Activated CD8-positive, alpha-beta memory T cell treated with anti-CD3 and anti-CD28 coated beads for 48 hours (primary cell): ENCODE measurements at places on chromosomes 11 and 22.

DNA sequence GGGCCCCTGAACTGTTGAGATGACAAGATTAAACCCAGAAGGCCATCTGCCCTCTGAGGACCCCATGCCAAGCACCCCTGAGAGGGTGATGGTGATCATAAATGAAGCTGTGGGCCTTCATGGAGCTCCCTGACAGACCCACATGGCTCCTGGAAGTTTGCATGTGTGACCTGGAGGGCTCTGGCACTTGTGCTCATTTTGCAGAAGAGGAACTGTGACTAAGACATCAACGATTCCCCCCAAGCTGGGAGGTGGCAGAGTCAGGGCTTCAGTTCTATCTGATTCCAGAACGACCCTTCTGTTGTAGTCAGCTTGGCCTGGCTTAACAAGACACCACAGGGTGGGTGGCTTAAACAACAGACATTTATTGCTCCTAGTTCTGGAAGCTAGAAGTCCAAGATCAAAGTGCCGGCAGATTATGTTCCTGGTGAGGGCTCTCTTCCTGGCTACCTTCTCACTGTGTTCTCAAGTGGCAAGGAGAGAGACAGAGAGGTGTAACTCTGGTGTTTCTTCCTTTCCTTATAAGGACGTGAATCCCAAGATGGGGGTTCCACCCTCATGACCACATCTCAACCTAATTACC lies 46.4 kb upstream of the CD82 start:
- no peak for DNase-seq

- DNase-seq: no peak
Measured at GRCh38 chr22:40853333-40853732, 3.1 kb downstream of the ST13 start.

DNA sequence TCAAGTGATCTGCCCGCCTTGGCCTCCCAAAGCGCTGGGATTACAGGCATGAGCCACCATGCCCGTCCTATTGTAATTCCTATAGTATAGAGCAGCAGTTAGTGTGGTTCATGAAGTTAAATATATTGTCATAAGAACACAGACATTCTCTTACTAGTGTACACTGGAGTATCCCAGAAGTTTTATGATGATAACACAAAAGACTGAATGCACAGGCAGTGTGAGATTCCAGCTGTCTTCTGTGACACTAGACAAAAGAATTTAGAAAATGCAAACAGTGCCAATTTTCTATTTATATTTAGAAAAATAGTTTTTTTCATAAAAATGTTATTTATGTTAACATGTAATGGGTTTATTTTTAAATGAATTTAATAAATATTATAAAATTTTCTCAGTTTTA lies 39.4 kb upstream of the RBX1 start:
- DNase-seq: no peak

- peak; percentile 37 for DNase-seq
Measured at GRCh38 chr11:117815262-117815803, 9.2 kb downstream of the FXYD2 start.

DNA sequence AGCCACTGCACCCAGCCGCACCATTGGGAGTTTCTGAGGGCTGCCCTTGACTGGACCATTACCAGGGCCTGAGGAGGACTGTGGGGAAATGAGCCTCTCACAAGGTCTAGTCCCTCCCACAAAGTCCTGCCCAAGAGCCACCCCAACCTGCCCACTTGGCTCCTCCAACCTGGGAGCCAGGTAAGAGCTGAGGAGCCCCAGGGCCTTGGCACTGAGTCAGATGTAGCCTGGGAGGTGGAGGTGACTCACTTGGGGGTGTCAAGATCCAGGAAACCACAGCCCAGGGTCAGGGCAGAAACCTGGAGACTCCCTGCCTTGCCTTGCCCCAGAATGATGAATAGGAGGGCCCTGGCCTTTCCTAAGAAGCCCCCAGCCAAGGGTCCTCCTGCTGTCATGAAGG lies 25.8 kb upstream of the P2RY2 start:
- DNase-seq: no peak

DNA sequence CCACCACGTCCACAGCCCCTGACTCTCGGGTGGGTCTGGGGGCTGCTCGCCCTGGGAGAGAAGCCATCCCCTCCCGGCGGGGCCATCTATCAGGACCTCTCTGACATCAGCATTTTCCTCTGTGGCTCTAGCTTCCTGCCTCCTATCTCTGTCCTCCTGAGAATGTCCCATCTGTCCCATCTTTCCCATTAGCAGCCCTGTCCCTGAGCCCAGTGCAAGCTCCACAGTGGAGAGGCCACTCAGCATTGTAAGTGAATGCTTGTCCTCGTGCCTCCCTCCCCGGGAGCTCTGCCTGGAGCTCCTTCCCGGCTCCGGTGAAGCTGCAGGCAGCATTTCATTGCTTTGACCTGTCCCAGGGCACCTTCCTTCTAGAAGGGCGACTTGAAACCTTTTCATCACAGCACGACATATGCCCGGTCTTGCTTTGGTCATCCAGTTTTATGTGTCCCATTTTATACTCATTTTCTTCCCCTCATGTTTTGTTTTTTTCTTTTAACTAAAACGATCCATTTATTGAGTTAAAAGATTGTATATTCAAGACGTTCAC lies 49.7 kb downstream of the RTN4R start:
- DNase-seq: no peak

GRCh38 chr22:37487571-37487970 lies 1.4 kb upstream of the MFNG start:
- no peak for DNase-seq

- no peak for DNase-seq
Measured at GRCh38 chr11:59953463-59954218, 10.2 kb upstream of the OOSP4A start.

DNA sequence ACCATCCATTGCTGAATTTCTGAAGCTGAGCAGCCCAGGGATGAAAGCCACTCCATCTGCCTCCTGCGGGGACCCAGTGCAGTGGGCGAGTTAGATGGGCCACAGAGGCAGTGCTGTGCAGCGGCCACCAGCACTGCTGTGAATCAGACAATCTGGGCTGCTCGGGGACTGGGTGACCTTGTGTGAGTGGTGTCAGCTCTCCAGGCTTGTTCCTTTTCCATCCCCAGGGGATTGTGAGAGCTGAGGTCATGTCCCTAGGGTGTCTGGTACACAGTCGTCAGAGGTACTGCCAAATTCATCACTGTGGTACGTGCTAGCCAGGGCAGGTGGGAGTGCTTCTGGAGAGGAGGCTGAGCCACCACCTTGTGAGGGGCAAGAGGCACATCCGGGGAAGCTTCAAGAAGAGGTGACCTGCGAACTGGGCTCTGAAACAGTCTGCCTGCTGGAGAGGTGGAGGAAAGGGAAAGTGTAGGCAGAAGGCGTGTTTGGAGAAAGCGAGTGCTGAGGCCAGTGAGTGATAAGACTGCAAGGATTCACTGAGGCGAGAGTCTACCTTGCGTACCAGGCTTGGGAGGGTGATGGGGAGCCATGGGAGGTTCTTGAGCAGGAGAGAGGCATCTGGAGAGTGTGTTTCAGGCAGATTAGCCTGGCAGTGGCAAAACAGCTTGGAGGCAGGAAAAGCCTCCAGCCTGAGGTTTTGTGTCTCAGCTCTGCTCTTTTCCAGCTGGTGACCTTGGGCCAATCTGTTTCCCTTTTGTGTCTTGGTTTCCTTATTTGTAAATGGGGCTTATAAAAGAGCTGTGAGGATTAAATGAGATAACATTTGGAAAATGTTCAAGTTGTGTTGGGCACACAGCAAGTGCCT lies 22.7 kb downstream of the CACNA1I start:
- DNase-seq: no peak

- no peak for DNase-seq
Measured at GRCh38 chr11:3877364-3878257, 22.1 kb downstream of the STIM1 start.

DNA sequence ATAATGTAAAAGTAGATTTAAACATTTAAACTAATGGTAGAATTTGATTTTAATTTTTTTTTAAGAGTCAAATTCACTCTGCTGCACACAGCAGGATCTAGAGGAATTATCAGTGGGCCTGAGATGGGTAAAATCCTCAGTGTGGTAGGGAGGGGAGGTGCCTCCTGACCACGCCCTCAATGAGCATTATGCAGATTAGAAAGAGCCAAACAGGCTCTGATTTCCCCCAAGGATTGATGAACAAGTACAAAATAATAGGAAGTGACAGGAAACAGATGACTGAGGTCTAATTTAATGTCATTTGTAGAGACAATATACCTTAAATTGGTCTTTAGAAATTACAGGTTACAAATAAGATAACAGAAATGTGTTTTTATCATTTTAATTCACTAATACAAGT lies 155.2 kb downstream of the DCDC1 start:
- DNase-seq: no peak

- DNase-seq: no peak
Measured at GRCh38 chr11:17602105-17603001, 55.3 kb downstream of the OTOG start.

DNA sequence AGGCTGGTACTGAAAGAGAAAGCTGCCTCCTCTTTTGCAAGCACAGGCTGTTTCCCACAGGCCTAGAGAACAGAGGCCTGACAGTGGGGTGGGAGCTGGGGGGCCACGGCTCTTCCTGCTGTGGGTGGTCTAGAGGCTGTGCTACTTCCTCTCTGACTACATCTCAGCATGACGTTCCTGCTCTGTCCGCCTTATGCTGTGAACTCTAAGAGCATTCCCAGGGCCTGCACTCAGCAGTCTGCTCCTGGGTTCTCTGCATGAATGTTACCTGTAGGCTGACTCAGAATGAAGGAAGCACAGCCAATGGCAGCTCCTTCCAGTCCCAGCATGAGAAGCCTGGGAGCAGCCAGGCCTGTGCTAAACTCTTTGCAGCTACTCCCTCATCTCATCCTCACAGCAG lies 534.3 kb downstream of the NTM start:
- DNase-seq: no peak

GRCh38 chr22:41883400-41883799 lies 31.5 kb downstream of the SHISA8 start:
- DNase-seq: no peak

- DNase-seq: no peak
Measured at GRCh38 chr11:61024938-61025820, 53.7 kb downstream of the CD6 start.

DNA sequence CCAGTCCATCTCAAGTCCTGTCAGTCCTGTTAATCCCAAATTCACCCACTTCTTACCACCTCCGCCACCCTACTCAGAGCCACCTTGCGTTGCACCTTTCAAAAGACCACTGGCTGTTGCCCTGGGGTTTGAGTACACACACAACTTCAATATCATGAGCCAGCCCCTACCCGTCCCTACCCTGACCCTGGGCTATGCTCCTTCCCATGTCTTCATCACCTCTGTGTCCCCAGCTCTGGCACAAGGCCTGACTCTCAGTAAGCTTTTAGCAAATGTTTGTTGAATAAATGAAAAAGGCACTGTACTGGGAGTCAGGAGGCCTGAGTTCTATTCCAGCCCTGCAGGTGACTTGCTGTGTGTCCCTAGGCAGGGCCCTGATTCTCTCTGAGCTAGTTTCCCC lies 26.5 kb downstream of the OTOG start:
- DNase-seq: no peak

- no peak for DNase-seq
Measured at GRCh38 chr11:133443206-133443747, 89.0 kb downstream of the OPCML start.

DNA sequence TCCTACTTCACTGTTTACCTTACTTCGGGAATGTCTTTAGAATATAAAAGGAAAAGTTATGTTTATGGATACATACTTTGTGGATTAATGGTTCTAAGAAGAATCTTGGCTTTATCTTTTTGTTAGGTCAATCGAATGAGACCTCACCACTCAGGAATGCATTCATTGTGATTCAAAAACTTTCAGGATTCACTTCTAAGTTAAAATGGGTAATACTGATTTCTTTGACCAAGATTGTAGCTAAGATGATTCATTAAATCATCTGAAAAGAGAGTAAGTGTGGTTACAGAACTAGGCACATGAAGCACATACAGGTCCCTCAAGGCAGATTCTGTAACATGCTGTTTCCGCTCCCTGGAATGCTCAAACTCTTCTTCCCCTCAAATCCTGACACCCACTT lies 716.4 kb downstream of the KCNA4 start:
- no peak for DNase-seq

- no peak for DNase-seq
Measured at GRCh38 chr11:104866815-104867214, 31.4 kb downstream of the CASP12 start.

- DNase-seq: no peak
Measured at GRCh38 chr11:78823588-78823987, 248.9 kb upstream of the NARS2 start.
